Stimulated activated naive CD4-positive, alpha-beta T cell treated with Interleukin-2 at 50 U/mL for 16 hours (primary cell): ENCODE measurements at places on chromosomes 2 and 18.

DNA sequence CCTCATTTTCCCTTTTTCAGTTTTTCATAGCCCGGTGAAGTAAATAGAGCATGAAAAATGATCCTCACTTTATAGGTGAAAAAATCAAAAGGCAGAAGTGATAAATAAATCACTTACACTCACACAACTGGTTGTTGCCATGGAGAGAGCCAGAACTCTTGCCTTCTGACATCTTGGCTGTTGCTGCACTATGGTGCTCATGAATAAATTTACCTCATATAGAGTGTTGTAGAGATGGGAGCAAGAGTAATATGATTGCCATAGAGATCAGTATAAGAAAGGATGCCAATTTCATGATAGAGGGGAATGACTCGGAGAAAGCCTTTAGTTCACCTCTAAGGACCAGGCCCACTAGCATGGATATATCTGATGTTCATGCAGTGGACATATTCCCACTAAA, 82.5 kb upstream of the TMEM178A start:
- DNase-seq = no peak

- DNase-seq = no peak
Measured at GRCh38 chr2:141109633-141110032, 1021.2 kb downstream of the LRP1B start.

DNA sequence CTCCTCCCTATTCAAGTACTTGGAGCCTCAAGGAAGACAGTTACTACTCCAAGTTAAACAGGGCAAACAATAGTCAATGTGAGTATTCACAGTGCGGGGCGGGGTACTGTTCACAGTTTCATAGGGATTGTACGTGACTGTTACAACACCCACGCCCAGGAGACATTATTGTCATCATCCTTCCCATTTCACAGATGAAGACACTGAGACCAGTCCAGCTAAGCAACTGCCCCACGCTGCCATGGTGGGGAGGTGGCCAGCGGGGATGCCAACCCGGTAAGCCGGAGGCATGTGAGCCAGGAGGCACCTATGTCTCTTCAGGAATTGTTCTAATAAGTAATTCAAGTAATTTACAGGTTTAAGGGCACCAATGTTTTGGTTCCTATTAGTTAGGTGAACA, 982 bp downstream of the HJURP start:
- no peak for DNase-seq

- DNase-seq = no peak
Measured at GRCh38 chr2:104850361-104851290, 3.3 kb upstream of the POU3F3 start.

DNA sequence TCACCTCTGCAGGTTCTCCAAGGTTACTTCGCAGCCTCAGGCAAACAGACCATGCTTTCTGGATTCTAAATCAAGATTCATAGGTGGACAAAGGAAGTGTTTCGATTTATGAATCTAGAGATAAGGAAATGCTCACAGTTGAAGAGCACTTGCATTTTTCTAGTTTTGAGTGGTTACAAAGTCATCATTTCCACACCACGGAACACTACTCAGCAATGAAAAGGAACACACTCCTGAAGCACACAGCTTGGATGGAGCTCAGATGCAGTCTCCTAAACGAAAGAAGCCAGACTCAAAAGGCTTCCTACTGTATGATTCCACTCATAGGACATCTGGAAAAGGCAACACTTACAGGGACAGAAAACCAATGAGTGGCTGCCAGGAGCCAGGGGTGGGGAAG, 31.7 kb downstream of the SDC1 start:
- DNase-seq = no peak

DNA sequence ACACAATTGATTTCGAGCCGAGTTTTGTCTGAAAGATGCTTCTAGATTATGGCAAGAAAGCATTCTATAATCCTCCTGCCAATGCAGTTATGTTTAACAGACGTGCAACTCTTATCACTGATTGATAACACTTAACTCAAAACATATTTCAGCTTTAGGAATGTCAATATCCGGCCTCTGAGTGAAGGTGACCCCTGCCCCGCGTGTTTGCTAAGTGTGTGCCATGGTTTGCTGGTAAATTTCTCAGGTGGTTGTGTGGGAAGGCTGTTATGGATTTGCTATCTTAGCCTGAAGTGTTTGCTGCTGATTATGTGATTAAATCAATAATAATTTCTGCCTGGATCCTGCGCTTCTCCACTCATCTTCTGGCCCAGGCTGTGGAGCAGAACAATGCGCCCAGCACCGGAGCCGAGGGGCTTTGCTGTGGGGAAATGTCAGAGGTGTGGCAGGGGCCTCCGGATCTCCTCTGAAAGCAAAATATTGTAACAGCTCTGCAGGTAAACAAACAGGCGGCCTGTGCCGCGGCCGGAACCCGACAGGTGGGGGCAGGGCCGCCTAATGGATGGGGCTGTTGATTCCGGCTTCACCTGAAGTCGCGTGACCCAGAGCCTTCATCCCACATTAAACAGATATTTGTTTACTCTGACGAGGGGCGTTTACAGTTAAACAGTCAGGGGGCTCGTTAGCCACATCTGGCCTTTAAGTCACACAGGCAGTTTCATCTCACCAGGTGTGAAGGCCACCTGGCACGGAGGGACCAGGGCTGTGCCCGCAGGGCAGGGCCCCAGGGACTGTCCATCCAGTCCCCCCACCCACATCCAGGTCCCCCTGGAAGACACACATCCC, 210.7 kb upstream of the SALL3 start:
- no peak for DNase-seq

GRCh38 chr18:68922392-68922791, 124.5 kb downstream of the CCDC102B start:
- DNase-seq = no peak

DNA sequence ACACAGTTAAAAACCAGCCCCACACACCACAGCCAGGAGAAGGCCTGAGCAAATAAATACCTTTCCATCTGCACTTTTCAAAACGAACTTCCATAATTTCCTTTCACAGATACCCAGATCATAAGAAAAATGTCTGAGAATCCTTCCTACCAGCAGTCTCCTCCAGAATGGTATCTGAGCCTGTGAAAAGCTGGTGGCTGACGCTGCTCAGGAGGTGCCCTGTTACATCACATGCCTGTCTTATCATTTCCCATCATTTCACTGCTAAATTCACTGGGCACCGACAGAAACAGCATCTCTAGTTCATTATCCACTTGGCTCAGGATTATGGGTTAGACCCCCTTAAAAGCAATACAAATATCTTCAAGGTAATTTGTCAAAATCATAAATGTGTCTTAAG, 4.4 kb downstream of the CRACDL start:
- DNase-seq = no peak

DNA sequence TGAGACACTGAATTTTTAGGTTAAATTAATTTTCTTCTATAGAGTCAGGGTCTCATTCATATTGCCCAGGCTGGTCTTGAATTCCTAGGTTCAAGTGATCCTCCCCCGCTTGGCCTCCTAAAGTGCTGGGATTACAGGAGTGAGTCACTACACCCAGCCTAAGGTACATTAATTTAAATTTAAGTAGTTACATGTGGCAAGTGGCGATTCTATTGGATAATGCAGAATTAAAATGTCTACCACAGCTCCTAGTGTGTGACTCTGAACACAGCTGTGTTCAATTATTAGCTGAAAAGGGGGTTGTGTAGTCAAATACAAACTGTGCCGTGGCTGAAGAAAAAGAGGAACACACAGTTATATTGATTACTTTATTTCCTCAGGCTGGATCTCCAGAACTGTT, 2.2 kb upstream of the CAD start:
- no peak for DNase-seq

DNA sequence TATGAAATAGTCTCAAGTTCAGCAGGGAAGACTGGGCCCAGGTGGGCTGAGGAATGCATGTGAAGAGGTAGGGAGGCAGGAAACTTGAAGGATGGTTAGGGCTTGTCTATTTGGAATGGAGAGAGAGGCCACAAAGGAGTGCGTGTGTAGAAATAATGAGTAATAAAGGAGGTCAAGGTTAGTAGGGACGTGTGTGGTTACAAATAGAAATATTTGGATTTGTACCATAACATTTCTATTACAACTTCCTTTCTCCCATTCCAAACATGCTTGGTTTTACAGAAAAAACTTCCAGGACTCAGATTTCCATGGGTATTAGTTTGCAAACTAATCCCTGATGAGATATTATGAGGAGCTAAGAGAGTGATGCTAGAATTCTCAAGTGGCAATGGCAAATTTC, 280.6 kb downstream of the NCKAP5 start:
- no peak for DNase-seq

GRCh38 chr2:180227461-180227860, 220.4 kb upstream of the CWC22 start:
- DNase-seq = no peak

GRCh38 chr2:62398356-62398755, 107.6 kb downstream of the TMEM17 start:
- DNase-seq = no peak

GRCh38 chr18:37242826-37243560, 322.6 kb downstream of the CELF4 start:
- DNase-seq = no peak

- no peak for DNase-seq
Measured at GRCh38 chr2:174997110-174997509, 8.1 kb downstream of the CHN1 start.

DNA sequence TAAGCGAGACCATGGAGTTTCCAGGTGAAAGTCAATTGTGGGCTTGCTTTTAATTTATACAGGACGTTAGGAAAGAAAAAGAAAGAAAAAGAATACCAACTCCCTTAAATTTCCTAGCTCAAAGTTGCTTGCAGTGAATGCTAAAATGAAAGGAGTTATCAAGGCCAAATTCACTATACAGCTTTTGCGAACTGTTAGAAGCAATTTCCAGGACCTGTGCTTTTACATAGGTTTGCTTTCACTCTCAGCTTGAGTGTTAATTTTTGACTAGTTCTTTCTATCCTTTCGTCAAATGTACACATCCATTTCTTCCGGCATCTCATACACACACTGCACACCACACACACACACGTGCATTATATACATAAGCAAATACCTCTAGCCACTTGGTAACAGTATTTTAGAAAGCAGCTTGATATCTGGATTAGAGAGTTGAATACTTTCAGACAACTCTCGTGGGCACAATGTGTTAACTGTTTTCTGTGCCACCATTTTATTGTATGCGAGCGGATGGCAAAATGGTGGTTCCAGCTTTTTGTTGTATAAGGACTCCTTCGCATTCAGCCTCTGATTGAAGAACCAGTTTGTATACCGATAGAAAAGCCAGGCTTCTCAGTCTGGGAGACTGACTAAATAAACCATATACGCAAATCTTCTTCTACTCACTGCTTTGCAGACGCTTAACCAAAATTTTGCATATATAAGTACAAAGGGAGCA, 381.8 kb downstream of the MTX2 start:
- DNase-seq = no peak

DNA sequence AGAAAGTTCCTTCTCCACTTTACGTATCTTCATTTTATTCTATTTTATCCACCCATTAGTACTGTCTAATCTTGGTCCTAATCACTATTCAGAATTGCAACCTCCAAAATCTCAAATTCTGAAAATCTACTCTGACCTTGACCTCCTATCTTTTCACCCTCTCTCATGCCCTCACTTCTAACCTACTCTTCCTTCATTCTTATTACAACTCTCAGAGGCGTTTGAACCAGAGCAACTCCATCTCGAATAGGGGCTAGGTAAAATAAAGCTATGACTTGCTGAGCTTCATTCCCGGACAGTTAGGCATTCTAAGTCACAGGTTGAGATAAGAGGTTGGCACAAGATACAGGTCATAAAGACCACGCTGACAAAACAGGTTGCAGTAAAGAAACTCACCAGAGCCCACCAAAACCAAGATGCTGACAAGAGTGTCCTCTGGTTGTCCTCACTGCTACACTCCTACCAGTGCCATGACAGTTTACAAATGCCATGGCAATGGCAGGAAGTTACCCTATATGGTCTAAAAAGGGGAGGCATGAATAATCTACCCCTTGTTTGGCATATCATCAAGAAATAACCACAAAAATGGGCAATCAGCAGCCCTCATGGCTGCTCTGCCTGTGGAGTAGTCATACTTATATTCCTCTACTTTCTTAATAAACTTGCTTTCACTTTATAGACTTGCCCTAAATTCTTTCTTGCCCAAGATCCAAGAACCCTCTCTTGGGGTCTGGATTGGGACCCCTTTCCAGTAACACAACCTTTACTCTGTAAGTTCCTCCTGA, 11.4 kb downstream of the CCDC88A start:
- DNase-seq = no peak

DNA sequence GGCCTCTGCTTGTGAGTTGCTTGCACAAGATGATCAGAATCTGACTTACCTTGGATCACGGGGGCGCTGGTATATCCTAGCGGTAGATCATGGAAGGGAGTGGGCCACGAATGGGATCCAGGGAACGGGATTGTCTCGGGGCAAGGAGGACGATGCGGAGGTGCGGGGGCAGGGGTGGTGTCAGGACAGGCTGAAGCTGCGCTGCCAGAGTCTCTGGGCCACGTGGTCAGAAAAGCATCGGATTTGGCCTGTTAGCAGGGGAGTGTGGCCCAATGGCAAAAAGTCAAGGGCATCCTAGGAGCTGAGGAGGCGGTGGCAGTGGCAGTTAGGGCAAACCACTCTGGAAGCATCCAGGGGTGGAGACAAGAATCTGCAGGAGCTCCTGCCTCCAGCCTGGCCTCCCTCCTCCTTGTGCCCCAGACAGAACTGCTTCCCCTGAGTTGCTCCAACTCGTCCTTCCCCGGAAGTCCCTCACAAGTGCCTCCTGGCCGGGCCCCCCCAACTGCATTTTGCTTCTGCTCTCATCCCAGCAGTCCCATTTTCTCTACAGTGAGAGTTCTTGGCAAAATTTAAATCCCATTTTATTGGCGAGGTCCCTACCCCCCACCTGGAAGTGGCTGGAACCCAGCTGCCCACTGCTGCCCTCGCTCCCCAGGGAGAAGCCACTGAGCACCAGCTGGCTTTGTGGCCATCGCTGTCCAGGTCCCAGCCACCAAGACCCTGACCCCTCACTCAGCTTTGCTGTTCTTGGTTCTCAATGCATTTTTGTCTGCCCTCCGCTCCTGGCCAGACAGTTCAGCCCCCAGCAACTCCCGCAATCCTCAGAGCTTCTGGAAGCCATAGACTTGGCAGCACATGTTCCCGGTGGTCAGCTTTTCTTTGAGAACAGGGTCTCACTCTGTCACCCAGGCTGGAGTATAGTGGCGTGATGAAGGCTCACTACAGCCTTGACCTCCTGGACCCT, 5.6 kb upstream of the CCDC74B start:
- DNase-seq = no peak

GRCh38 chr2:32235315-32235714, 29.4 kb downstream of the NLRC4 start:
- DNase-seq = no peak

- DNase-seq = no peak
Measured at GRCh38 chr2:1621041-1621440, 123.3 kb downstream of the PXDN start.
